IPS-NIHi11 (cell line): ENCODE measurements at places on chromosomes 4 and X.
A peak's percentile ranks its signal among the peaks of the same experiment; 100 is the strongest.

DNA sequence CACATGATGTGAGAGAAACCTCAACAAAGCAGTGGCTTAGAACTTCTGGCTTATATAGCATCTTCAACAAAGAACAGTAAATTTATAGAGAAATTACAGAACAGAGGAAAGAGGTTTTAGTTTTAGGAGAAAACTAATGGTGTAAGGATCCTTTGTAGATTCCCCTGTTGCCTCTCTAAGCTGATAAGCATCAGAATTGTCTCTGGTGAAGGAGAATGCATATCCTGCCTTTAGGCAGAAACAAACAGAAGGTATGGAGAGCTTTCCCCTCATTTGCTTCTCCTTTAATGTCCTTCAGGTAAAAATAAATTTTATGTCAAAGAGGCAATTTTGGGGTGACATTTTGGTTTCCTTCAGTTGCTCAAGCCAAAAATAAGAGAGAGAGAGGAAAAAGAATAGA, 625.9 kb downstream of the CCSER1 start:
- no peak for DNase-seq

- DNase-seq, result no peak
These were observed 224.6 kb downstream of the BCOR start for GRCh38 chrX:39873117-39873516.

DNA sequence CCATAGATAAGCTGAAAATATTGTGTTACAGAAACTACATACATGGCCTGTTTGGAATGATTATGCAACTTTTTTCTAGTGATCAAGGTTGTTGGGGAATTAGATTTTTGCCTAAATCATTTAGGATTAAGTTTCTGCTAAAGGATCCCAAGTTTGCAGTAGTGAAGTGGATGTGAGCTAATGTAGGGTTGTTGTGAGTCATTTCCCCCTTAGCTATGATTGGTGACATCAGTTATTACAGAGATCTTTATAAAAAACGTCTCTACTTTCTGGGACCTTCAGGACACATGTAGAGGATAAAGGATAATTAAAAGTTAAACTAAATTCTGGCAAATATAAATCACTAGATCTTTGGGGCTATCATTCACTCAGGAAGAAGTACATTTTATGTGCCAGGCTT, 133.3 kb downstream of the GATB start:
- DNase-seq, result no peak

DNA sequence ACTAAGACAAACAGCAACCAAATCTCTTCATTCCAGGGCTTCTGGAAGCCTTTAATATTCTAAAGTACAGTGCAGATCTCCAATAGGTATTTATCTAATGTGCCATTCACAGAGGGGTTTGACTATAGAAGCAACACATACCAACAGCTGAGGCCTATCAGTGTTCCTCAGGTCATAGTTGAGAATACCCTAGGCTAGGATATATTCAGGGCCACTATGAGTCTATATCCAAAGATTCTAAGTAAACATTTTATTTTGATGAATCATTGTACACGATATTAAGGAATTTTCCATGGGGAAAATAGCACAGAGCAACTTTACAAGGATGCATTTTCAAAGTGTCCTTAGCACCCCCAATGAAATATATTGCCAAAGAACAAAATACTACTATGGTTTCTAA, 9.7 kb downstream of the SMIM10 start:
- no peak for DNase-seq

- DNase-seq, result peak; percentile 13
These were observed 22.2 kb downstream of the VSIG4 start for GRCh38 chrX:66017659-66018170.

DNA sequence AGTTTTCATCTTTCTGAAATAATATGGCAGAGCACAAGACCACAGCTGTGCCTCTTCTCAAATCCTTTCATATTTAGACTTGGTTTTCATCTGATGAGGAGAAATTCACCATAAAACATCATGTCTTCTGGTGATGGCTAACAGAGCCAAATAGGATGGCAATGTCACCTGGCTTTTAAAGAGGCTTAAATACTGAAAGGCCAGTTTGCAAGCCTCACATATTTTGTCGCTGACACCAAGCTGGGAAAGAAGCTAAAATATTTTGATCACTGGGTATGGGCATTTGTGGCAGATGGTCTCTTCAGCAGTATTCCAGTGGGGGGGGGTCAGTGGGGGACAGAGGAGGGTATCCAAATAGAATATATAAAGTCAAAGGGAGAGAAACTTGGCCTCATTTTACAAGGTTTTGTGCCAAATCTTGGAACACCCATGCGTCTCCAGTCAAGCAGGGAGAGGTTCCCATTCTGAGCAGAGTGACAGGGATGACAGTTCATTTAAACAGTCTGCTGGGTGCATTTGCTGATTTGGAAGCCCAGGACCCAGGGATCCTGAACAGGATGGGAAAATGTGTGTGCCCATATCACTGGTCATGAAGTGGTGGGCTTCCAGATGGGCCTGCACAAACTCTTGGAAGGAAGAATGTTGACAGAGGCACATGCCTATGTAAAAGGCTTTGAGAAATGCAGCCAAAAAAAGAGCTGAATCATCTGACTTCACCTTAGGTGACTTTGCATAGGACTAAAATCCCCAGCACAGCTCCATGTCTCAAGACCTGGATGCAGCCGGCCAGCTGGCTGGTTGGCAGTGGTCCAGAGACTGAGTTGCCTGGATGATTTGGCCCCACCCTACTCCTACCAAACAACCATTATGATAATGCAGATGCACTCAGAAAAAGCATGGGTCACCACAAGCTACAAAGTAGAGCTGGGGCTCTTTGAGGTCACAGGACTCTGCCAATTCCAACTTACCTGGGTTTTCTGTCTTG, 484.4 kb upstream of the NR3C2 start:
- DNase-seq, result no peak

DNA sequence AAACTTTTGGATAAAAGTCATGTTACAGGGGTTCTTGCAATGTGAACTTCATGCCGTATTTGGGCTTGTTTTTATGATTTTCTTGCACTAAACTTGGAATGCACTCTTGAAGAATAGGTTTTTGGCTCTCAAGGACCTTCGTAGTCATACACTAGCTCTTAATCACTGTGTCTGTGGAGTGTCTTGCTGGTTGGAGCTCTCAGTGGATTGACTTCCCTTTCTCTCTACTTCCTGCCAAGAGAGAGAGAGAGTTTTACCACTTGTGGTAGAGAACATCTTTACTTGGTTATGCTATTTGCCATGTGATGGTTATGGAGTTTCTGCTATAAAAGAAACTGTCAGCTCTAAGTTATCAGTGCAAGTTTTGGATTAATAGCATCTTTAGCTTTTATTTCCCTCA, 112.4 kb downstream of the BMPR1B start:
- no peak for DNase-seq

- DNase-seq, result no peak
These were observed 290.4 kb upstream of the MAGEB16 start for GRCh38 chrX:35507701-35508100.

DNA sequence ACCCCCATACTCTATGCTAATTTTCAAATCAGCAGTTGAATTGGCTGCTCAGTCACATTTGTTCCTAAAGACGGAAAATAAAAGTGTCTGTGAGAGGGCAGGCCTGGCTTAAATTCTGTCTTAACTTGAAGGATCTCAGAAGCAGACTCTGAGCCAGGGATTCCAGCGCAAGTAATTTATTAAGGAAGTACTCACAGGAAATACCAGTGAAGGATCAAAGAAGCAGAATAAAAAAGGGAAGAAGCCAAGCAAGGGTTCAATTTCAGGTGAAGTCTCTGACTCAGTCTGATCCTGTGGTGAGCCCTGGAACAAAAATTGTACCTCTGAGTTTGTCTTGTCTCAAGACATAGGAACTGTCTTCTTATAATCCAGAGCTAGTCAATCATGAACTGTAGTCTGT, 52.2 kb downstream of the IL1RAPL1 start:
- DNase-seq, result no peak

DNA sequence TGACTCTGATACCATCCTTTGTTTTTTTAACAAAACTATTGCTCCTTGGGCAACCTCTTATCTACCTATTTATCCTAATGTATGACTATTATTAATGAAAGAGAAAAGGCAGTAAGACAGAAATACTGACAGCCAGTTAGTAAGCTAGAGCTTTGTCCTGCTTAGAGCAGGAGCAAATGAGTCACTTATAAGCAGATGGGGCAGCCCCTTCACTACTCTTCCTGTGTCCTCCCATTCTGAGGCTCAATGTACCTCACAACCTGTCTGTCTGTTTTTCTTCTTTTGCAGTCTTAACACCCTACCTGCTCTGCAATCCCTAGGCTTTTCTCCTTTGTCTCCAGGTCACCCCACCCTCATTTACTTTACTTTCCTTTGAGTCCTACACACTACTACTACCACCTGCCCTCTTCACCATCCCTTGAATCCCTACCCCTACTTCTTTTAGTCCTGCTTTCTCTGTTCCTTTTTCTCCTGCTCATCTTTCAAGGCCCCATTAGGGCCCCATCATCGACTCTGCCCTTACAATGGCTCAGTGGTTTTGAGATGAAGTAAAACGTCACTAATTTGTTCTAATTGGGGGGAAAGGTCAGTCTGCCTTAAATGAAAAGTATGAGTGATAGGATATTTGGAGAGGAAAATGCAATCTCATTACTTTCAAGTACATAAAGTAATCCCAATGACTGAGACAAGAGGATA, 294.3 kb downstream of the GUCY2F start:
- DNase-seq, result no peak

DNA sequence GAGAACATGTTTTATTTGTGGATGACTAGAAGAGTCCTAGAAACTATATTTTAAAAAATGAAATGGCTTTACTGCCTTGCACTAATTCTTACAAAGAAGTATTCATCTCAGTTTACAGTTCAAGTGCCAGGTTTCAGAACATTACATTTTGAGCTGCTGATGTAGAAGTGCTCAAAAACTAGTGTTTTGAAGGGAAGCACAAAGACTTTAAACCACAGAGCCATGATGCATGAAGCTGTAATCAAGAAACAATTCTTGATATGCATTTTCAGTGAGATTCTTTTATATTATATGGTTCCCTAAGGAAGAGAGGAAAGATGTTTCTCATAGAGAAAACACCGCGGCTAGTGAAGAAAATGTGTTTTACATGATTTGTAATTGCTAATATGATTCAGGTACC, 1163.0 kb downstream of the RAPGEF2 start:
- DNase-seq, result no peak

- DNase-seq, result no peak
These were observed 125.8 kb upstream of the SLC7A11 start for GRCh38 chr4:138367942-138368341.

GRCh38 chrX:118928151-118928550, 46.3 kb upstream of the LONRF3 start:
- no peak for DNase-seq

DNA sequence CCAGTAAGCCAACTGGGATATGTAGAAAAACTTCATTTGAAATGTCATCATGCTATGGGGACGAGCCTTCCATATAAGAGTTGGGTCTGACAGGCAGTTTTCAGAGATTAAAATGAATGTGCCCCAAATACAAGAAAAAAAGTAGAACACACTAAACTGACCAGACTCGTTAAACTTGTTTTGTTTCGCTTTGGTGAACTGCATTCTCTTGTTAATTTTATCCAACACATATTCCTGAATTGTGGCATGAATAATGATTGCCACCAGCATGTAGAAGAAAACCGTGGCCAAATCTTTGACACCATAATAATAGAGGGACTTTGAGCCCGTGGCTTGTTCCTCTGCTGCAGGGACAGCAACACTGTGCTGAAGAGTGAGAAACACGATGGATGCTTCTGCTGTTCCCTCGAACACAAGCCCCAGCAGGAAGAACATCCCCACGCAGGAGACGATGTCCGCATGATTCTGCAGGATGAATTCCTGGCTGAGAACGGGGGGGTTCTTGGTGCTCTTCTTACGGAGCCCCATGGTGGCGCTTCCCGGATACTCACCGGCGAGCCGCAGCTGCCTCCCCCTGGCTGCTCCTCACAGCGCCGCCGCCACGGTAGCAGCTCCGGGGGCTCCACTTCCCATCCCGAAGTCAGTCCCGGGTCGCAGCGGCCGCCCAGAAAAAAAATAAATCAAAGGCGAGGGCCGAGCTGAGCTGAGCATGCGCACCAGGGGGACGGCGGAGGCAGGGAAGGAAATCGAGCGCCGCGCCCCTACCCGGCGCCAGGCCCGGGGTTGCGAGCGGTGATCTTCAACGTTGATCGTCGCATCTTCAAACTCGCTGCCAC, at the start of gene TRAM1L1:
TRAM1L1 (minus strand) TSS at position 711 of the 836 bp plus-strand sequence; CDS start at position 528, 183 bp downstream.
- DNase-seq, result peak; percentile 88

DNA sequence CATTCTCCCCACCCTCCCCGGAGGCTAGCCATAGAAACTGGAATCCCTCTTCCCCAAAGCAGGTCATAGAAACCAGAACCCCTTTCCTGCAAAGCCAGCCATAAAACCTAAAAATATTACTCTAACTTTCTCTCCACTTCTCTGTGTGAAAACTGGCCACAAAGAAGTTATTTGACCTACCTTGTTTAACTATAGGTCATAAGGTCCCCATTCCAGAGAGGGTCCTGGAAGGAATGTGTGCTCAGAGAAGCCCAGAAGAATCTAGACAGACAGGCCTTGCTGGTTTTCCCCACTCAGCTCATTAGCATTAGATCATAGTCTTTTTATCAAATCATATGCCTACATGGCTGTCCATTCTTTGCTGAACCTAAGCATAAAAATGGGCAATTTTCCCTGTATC, 52.8 kb upstream of the TEX13A start:
- no peak for DNase-seq

DNA sequence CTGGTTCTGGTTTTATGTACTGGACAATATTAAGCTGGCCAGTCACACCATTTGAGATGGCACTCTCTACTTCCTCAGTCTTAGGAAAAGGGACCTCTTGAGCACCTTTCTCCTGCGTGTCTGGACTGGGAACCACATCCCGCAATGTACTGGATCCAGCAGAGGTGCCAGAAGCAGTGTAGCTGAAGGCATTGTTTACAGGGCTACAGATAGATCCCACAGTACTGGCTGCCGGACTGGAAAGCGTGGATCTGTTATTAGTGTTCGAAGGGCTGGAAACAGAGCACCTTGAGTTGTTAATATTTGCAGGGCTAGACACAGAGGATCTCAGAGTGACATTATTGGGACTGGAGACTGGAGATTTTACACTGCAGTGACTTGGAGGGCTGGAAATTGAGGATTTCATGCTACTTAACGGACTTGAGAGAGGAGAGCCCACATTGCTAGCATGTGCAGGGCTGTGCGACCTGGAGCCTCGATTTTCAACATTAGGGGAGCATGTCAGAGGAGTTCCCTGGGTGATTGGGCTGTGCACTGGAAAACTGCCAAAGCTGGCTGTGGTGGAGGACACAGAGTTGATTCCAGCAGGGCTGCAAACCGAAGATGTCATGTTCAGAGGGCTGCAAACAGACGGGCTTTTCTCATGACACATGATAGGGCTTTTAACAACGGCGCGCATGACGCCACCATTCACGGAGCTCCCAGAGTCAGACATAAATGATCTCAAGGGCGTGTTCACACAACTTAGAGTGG, 6.4 kb downstream of the NR3C2 start:
- DNase-seq, result no peak

DNA sequence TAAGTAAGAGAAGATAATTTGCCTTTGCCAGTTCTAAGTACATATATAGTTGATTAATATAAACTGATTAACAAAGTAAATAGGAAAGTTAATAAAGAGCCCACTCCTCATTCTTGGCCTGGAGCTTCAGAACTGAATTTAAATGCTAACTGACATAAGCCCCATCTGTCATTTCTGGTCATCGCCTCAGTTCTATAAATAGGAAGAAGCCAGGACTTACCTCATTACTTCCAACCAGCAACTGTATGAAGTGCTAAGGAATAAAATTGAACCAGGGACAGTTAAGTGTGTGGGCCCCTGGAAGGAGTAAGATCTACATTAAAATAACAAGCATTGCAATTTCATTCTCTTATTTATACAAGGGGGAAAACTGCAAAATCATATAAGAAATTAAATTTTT, 52.0 kb upstream of the PDLIM5 start:
- DNase-seq, result no peak
